Activated naive CD4-positive, alpha-beta T cell treated with anti-CD3 and anti-CD28 coated beads, Interleukin-2, amount 50 U/mL, for 16 hours (primary cell): ENCODE measurements at places on chromosomes 6 and 20.

DNA sequence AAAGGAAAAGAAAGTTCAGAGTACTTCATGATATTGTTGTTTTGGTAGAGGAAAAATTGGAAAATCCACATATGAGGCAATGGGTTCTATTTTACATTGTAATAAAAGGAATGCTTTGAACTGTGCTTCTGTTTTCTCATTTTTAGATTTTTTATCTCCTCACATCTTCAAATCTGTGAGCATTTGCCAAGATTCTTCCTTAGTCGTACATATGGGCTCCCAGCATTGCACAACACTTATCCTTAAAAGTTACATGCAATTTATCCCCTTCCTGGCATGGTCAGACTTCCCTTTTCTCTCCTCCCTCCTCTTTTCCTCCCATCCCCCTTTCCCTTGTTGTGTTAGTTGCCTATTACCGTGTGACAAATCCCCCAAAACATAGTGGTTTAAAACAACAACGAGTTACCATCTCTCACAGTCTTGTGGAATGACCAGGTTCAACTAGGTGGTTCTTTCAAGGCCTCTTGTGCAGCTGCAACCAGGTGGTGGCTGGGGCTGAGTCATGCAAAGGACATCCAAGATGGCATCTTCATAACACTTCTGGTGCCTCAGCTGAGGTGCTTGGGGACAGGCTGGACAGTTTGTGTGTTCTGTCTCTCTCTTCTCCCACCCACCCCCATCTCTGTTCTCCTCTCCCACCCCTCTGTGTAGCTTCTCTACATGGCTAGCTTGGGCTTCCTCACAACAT is 68.7 kb downstream of the TXNDC5 start:
- DNase-seq = no peak

GRCh38 chr6:17448165-17448564 is 54.8 kb downstream of the CAP2 start:
- DNase-seq = no peak

GRCh38 chr6:46894433-46894832 is 27.3 kb downstream of the ADGRF5 start:
- DNase-seq = no peak

DNA sequence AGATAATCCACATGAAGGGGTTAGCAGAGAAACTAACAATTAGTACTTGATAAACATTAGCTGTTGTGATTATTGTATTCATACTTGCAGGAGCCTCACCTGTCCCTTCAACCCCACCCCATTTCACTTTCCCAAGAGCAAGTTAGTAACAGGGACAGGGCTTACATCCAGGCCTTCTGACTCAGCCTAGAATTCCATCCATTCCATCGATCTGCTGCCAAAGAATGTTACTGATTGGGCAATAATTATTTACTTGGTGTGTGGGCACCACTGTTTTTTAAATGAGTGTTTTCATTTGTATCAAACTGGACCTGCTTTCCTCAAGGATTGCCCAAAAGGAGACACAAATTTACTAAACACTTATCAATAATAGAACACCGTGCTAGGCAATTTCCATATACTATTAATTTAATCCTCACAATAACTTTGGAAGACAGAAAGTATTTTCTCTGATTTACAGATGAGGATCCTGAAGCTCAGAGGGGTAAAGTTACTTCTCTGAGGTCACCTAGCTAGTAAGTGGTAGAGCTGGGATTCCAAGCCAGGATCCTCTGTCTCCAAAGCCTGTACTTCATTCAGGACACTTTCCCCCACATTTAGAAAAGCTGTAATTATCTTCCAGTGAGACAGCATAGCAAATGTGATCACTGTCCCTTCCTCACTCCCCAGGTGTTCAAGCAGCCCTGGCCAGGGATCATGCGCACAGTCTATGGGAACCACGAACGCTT is 32.8 kb downstream of the GSS start:
- no peak for DNase-seq

DNA sequence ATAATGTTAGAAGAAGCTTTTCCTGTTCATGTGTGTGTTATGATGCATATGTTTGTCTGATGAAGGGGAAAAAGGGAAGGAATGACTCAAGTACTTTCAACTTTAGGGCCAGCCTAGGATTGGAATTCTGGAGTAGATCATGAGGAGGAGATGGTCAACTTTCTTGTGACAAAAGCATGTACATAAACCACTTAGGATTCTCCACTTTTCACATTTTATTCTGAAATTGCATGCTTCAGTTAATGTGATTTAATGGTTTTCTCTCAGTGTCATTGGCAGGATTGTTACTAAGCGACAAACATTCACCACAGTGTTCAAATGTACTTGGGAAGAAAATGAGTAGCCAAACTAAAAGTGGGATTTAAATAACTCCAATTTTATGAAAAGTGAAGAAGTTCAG is 80.1 kb downstream of the UTRN start:
- no peak for DNase-seq

DNA sequence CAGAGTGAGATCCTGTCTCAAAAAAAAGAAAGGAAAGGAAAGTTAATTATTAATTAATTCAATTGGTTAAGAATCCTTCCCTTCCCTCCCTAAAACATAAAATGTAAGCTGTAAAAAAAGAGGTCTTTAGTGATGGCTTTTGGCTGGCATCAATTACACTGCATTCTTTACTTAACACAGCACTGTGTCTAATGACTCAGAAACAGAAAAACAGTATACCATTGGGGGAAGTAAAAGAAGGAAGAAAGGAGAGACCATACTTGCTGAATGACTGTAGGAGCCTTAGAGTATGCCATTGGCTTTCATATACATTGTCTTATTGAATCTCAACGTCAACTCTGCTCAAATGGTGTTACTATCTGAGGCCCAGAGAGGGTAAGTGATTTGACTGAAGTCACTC is 18.3 kb upstream of the CITED2 start:
- no peak for DNase-seq

- no peak for DNase-seq
Measured at GRCh38 chr6:28121876-28122275, 2.5 kb upstream of the ZSCAN16 start.

- DNase-seq = no peak
Measured at GRCh38 chr6:170487707-170488329, 65.3 kb downstream of the PSMB1 start.

DNA sequence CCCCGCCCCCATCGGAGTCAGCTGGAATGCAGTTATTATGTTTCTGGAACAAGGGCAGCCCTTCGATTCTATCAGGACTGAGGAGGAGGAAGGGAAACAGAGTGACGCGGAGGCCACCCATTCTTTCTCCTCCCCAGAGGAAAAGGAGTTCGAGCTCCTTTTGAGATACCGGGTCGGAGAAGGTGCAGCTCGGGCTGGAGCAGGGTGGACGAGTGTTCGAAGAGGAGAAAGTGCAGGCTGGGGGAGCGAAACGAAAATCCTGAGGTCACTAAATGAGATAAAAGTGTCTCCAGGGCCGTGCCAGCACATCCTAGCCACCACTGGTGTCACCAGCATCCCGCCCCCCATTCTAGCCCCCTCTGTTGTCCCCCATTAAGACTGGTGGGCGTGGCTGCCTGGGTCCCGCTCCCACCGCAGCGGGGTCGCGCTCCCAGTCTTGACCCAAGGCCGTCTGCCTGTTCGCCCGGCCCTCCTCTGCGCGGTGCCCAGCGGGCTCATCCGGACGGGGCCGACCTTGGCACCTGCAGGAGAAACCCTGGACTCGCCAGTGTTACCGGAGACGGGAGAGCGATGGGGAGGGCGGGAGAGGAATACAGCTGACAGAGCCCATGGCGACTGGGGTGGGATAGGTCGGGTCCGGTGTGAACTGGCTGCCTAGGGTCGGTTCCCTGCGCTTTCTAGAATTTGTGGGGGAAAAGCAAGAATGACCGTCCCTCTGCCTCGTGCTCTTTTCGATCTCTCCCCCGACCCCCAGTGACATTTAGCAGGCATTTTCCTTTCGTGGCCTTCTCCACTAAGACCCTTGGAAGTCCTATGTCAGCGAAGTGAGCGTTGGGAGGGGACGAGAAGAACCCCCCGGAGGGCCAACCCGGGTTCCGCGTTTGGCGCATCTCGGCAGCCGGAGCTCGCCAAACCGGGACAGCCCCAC is 16.2 kb downstream of the FOXA2 start:
- no peak for DNase-seq

GRCh38 chr20:32888636-32889035 is 29.9 kb downstream of the EFCAB8 start:
- no peak for DNase-seq

- no peak for DNase-seq
Measured at GRCh38 chr6:32189742-32190053, 304 bp downstream of the PBX2 start.

GRCh38 chr6:144644776-144645175 is 359.6 kb downstream of the UTRN start:
- no peak for DNase-seq

- no peak for DNase-seq
Measured at GRCh38 chr6:128259730-128260685, 260.4 kb downstream of the PTPRK start.

GRCh38 chr20:6637160-6637579 is 130.3 kb upstream of the BMP2 start:
- DNase-seq = no peak

DNA sequence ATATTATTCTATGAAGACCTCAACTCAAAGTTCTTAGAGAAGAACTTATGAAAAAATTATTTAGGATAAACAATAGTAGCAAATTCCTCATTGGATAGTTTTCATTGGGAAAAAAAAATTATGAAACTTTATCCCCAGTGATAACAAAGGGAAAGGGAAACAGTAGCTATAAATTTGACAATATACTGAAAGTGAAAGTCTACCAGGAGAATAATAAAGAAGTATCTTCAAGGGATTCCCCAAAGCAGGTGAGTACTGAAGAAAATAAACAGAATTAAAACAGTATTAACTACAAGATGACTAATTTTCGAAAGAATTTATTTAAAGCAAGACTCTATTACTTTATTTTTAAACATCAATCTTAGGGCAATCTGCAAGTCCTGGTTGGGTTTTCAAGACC is 56.4 kb downstream of the REPS1 start:
- DNase-seq = no peak

- DNase-seq = no peak
Measured at GRCh38 chr6:52622810-52623209, 46.0 kb upstream of the TRAM2 start.

DNA sequence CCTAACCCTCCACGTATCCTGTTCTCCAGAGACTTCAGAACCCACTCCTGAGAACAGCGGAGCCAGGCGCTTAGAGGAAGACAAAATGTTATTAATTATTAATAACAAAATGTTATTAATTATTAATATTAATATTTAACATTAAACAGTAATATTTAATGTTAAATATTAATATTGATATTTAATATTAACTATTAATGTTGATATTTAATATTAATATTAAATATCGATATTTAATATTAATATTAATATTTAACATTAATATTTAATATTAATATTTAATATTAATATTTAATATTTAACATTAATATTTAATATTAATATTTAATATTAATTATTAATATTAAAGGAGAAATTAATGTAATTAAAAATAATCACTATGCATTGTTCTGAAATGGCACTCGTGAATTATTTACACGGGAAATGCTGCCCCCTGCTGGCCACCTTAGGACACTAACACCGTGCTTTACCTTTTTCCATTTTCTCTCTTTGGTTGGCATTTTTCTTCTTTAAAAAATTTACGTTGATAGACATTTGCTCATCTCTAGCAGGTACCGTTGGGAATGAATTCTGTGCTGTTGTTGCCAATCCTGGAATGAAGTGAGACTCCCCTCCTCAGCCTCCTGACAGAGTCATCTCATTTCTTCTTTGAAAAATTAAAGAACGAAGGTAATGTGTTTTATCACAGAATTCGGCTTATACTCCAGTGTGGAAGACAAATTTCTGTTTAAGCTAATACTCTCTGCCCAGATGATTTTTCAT is 7.5 kb upstream of the GGTLC1 start:
- peak; percentile 65 for DNase-seq
